ENCODE measurements at places on chromosomes 11 and 22.
A peak's percentile ranks its signal among the peaks of the same experiment; 100 is the strongest.

GRCh38 chr11:57644748-57645688 is 4.7 kb downstream of the YPEL4 start:
- DNase-seq = peak; percentile 52

GRCh38 chr11:45216901-45217300 is 69.2 kb downstream of the SYT13 start:
- no peak for DNase-seq

DNA sequence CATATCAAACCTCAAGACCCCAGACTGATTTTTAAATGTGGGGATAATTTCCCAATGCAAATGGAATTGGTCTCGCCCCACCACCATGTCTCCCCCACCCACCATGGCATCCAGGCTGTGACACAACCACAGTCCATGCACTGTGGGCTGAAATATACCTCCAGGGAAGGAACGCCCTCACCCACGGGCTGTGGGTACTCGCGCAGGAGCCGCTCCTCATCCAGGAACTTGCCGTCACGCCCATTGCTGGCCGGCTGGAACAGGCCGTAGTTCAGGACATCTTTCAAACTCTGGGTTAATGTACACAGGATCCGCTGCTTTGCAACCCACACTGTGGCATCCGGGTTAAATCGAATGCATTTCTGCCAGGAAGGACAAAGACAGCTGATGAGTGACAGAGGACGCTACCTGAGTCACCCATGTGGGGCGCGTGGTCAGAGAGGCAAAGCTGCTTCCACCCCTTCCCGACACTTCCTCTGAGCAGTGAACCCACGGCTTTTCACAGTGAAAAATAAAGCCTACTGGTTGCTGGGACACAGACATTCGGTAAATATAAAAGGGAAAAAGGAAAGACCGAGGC is 133.6 kb downstream of the SHANK2 start:
- no peak for DNase-seq

GRCh38 chr22:24517446-24517845 is 22.3 kb downstream of the UPB1 start:
- DNase-seq = no peak

DNA sequence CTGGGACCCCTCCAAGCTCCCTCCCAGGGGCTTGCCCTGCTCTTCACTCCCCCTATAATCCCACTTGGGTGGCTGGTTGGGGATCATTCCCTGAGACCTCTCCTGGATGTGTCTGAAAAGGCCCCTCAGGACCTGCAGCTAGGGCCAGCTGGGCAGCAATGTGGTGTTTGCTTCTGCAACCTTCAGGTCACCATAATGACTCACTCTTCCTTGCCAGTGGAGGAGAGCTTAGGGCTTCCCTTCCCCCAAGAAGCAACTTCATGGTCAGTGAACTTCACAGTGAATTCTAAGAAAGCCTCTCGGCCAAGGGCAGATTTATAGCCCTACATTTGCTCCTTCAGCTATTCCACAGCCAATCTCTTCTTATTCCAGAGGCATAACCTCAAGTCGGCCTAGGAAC is 45.1 kb upstream of the TSPAN18 start:
- DNase-seq = no peak

- no peak for DNase-seq
Measured at GRCh38 chr11:112377946-112378345, 117.3 kb upstream of the PLET1 start.

- DNase-seq = no peak
Measured at GRCh38 chr11:120797143-120797542, 226.8 kb upstream of the TBCEL start.

DNA sequence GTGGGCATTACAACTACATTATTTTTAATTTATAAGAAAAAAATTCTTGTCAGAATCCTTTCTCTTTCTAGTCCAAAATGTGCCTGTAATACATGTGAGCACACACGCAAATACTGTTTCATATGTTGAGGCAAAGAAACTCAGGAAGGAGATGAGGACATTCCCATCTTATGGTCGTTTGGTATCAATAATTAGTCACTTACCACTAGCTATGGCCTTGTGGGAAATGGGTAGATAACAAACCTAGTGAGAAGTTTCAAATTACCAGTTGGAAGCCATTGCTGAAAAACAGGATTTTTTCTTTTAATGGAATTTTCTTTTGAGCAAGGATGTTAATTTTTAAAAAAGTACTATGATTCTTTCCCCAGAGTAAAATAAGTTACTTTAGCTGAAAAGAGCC is 25.7 kb downstream of the AMOTL1 start:
- DNase-seq = no peak

Measured in iPS-NIHi11 (cell line).